ENCODE measurements at places on chromosomes 6 and 20.
A peak's percentile ranks its signal among the peaks of the same experiment; 100 is the strongest.

- DNase-seq, result no peak
Observed at GRCh38 chr6:118263921-118264486, 284.1 kb upstream of the PLN start.

- no peak for DNase-seq
Observed at GRCh38 chr6:14348389-14348788, 230.8 kb downstream of the CD83 start.

GRCh38 chr20:38043512-38044300, 10.2 kb downstream of the RPRD1B start:
- DNase-seq, result peak; percentile 7

DNA sequence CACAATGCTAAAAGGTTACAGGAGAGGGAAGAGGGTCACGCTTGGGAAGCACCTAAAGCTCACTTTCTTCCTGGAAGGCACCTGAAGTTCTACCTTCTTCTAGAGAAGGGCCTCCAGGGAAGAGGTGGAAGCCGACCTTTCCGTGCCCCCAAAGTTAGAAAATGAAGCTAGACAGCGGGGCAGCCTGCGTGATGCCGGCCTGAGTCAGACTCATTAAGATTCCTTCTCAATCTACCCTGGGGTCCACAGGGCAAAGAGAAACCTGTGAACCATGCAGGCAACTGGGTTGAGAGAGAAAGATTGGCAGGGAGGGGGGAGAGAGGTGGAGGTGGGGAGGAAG, 54.8 kb upstream of the CCDC167 start:
- no peak for DNase-seq

- DNase-seq, result no peak
Observed at GRCh38 chr6:35275744-35276260, 16.3 kb downstream of the ZNF76 start.

- no peak for DNase-seq
Observed at GRCh38 chr20:20849161-20849560, 136.7 kb upstream of the RALGAPA2 start.

DNA sequence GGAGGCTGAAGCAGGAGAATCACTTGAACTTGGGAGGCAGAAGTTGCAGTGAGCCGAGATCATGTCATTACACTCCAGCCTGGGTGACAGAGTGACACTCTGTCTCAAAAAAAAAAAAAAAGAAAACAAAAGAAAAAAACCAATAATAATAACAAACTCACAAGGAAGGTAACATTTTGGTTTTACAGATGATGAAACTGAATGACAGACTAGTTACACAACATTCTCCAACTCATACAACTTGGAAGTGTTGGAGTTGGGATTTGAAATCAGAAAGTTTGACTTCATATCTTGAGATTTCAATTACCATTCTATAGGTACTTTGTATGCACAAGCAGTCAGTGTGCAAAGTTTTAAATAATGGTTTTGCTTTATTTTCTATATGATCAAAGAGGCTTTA, 10.2 kb downstream of the TPD52L1 start:
- no peak for DNase-seq

DNA sequence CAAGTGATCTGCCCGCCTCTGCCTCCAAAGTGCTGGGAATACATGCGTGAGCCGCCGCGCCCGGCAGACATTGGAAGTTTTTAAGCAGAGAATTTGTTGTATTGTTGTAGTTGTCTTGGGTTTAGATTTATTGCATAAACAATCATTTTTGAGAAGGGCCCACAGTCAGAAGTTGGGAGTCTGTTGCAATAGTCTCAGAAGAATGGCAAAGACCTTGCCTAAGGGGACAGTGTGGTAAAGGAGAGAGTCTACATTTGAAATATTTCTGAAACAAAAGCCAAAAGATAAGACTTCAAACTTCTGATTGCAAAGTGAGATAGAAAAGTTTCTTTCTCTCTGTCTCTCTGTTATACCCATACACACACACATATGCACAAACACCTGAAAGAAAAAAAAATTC, 22.5 kb downstream of the HFE start:
- DNase-seq, result no peak

GRCh38 chr20:49982346-49983122, at the start of gene SNAI1:
TSS of gene SNAI1 (plus strand) at chr20:49982980. CDS start at chr20:49983060, 80 bp downstream.
- DNase-seq, result peak; percentile 67

GRCh38 chr6:127807806-127808517, 92.9 kb downstream of the THEMIS start:
- no peak for DNase-seq

GRCh38 chr6:53811082-53811481, 16.3 kb downstream of the LRRC1 start:
- no peak for DNase-seq

GRCh38 chr6:51678905-51679620, 408.4 kb downstream of the PKHD1 start:
- DNase-seq, result no peak

DNA sequence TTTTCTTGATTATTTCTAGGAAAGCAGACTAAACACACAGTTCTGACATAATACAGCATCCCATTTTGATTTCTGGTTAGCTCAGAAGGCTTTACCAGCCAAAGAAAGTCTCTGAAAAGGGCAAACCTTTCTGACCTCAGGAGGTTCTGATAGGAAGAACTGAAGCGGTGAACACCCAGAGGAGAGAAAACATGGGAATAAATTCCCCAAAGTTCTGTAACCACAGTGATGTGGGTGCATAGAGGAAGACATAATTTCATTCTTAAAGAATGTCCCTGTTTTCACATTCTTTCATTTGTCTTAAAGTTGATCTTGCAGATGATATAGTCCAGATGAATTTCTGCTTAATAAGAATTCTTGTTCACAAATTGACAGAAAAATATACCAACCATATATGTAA, 60.3 kb downstream of the RSPO3 start:
- no peak for DNase-seq

DNA sequence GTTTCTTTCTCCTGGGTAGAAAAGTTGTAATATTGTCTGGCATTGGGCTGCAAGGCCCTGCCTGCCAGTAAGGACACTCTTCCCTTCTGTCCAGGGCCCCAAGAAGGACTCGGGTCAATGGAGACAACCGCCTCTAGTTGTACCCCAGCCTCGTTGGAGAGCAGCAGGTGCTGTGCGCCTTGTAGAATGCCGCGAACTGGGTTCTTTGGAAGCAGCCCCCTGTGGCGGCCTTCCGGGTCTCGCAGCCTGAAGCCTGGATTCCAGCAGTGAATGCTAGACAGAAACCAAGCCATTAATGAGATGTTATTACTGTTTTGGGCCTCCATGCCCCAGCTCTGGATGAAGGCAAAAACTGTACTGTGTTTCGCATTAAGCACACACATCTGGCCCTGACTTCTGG, 37.0 kb downstream of the PLCG1 start:
- DNase-seq, result no peak

DNA sequence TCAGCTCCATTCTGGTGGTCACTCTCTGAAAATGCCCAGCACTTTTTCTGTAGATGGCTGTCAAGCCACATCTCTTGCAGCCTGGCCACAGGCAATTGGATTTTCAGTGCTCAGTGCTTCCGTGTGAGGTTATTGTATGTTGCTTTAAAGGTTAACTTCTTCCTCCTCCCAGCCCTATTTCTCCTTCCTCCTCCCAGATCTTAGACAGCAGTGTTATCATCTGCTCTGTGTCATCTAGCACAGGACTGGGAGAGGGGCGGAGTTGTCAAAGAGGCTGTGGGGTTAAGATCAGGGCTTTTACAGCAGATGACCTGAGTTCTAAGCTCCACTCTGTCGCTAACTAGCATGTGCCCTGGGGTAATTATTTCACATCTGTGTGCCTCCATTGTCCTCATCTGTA, 129.0 kb downstream of the PHACTR3 start:
- DNase-seq, result no peak

GRCh38 chr20:38804682-38805501, 605 bp upstream of the PPP1R16B start:
- DNase-seq, result no peak

GRCh38 chr6:159874435-159874834, 16.4 kb upstream of the MAS1 start:
- no peak for DNase-seq

GRCh38 chr6:116773886-116774285, 8.4 kb upstream of the FAM162B start:
- DNase-seq, result no peak

DNA sequence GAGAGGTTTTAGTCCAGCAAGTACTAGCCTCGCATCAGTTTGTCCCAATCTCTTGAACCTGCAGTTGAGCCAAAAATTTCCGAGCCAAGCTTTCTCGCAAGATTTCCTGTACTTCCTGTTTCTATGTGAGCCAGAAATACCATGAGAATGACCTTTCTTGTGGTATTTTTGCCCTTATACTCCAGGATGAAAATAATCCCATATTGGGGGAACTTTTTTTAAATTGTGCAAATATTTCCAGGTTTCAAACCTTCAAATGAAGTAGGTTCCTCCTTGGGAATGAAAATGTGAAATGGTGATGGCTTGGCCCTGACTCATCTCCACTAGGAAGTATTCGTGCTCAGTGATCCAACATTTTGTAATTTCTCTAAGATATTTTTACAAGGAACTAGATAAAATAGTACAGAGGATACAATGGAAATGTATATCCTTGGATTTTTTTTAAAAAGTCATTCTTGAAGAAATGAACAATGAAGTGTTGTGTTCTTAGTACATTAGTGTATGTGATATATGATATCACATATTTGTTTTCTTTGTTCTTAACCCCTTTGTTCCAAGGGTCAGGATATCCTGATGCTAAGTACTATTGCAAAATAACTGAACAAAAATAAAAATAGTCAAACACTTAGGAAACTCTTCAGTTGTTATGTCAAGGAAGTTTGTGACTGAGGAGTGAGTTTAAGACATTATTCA, 184.0 kb downstream of the PDE7B start:
- no peak for DNase-seq

DNA sequence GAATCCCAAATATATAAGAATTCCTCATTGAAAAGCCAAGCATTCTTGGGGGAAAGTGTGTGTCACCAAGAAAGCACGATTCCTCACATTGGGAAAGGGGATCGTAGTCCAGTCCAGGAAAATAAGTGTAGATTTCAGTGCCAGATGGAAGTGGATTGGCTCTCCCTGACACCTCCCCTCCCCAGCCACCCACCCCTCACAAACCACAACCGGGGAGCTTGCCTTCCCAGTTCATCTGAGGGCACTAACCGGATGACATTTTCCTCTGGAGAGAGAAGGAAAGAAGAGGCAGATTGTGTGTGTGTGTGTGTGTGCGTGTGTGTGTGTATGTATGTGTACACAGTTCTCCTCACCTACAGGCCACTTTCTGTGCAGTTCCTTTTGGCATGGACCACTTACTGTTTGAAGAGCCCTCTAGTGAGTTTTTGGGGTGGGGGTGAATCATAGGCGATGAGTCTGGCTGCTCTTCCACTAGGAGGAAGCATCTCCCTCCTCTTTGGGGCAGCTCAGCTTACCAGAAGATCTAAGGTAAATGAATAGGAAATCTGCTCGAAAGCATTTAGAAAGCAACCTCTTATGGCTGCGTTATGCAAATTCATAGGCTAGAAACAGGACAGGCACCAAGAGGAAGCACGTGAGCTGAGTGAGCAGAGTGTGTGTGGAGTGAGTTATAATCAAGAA, 20.8 kb downstream of the DAAM2 start:
- no peak for DNase-seq

- DNase-seq, result no peak
Observed at GRCh38 chr6:140846503-140847261, 1286.0 kb upstream of the GJE1 start.

DNA sequence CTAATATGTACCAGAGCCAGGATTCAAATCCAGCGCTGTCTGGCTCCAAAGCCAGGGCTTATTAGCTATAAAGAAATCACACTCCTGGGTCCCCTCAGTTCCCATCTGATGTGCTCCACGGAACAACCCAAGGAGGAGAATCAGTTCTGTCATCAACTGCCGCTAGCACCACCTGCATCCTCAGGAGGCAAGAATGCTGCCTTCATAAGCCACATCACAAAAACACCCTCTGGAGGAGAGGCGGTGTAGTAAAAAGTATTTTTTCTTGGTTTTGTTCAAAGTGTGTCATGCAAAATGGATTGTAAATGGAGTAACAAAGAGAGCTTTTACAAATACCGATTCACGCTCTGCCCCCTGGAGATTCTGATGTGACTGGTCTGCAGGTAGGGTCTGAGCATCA, 57.1 kb downstream of the TNFRSF21 start:
- DNase-seq, result no peak

GRCh38 chr6:142331075-142331551, 29.3 kb downstream of the ADGRG6 start:
- no peak for DNase-seq

- DNase-seq, result no peak
Observed at GRCh38 chr6:127288705-127289104, 22.0 kb downstream of the RNF146 start.

GRCh38 chr6:111329882-111330633, 153.0 kb downstream of the REV3L start:
- DNase-seq, result no peak

- DNase-seq, result no peak
Observed at GRCh38 chr20:35547329-35547728, 5.5 kb downstream of the ERGIC3 start.

DNA sequence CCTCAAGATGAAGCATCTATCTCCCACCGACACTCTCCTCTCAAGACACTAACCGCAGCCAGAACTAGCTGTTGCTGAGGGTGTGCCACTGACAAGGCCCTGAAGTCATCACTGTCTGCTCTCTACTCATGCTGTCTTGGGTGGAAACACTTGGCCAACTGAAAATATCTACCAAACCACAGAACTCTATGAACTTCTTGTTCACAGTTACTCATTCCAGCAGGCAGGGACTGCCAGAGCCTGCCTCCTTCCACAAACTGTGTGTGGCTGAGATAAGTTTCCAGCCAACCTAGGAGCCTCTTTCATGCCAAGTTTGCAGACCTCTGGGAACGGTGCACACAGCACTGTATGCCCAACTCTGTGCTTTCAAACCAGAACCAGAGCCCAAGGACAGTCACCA, 45.5 kb upstream of the NXT1 start:
- DNase-seq, result no peak

GRCh38 chr6:69771158-69771906, 25.5 kb downstream of the LMBRD1 start:
- no peak for DNase-seq

GRCh38 chr6:148596891-148597455, 149.9 kb upstream of the UST start:
- no peak for DNase-seq

DNA sequence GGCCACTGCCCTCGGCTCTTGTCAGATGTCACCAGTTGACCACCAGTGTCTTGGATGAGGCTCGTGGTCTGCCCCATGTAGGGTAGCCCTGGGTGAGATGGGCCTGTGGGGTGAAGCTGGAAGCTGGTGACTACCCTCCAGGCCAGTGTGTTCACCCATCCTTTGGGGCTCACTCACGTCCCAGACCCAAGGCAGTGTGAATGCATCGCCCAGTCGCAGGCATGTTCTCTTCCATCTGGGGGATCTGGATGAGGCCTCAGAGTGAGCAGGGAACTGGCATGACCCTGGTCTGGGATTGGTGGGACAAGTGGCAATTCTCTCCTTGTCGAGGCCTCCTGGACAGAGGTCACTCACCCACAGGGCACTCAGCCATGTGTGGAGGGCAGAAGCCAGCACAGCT, 120.1 kb upstream of the PHACTR3 start:
- no peak for DNase-seq

- DNase-seq, result no peak
Observed at GRCh38 chr6:32151863-32152768, at the start of gene PRRT1. TSS of gene PRRT1 (minus strand) at chr6:32151939. CDS start at chr6:32151827, 112 bp downstream.

Measured in stimulated activated CD4-positive, alpha-beta T cell treated with anti-CD3 and anti-CD28 coated beads, Interleukin-12 subunit alpha, Interleukin-12 subunit beta, amount 100 ng/mL, for 24 hours (primary cell).